H1 (cell line): ENCODE measurements at places on chromosomes 3 and 15.

GRCh38 chr3:106261396-106261795 lies 392.6 kb upstream of the CBLB start:
- DNase-seq, result no peak

DNA sequence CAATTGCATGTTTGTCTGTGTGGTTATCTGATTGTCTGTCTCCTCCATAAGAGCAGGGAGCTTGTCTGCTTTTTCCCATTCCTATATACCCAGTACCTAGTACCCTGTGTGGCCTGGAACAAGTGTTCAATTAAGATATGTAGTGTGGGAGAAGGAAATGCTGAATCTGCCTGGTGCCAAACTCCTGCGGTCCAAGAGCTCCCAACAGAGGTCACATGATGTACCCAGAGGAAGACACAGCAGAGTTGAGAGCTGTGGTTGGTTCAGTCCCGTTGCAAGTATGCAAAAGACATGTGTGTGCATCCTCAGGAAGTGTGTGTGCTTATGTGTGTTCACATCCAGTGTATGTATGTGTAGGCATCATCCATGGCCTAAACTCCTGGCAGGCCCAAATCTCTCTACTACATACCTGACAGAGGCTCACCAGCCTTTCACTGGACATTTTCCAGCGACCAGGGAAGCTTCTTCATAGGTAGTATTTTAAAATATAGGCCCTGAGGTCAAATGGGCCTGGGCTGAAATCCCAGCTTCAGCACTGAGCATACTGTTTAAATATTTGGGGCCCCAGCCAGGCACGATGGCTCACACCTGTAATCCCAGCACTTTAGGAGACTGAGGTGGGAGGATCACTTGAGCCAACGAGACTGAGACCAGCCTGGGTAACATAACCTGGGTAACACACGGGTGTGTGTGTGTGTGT lies 34.0 kb upstream of the ITGA11 start:
- DNase-seq, result no peak

GRCh38 chr3:46360907-46361306 lies 7.0 kb downstream of the CCR2 start:
- no peak for DNase-seq

DNA sequence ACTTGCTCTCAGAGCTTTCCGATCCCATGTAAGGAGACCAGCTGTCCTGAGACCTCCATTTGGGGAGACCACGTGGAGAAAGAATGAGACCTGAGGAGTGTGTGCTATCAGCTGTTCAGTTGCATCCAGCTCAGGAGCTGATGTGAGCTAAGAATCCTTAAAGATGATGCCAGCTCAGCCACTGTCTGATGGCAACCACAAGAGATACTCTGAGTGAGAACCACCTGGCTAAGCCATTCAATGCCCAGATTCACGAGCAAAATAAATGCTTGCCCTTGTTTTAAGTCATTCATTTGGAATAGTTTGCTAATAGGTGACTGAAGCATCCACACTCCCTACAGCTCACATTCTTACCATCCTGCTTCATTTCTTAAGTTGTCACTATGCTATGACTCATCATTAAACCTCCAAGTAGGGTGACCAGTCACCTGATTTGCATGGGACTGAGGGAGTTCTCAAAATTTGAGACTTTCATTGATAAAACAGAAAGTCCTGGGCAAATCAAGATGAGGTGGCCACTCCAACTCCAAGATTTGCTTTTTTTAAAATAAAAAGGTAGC lies 56.4 kb downstream of the SPTSSB start:
- DNase-seq, result no peak

GRCh38 chr3:99934975-99935797 lies 117.5 kb downstream of the CMSS1 start:
- no peak for DNase-seq

DNA sequence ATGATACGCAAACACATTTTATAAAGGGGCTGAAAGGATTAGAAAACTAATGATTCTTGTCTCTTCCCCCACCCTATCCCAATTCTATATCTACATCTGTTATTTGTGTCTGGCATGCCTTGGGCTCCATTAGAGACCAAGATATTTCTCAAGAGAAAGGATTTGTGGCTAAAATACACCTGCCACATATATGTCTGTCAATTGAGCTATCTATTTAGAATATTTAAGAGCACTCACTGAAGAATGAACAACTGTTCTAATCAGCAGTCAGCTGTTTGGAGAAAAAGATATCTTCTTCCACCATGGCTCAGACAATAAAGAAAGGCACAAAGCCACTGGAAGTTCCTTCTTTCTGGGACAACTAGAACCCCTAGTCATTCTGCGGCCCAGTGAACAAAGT lies 61.7 kb upstream of the LRRN1 start:
- no peak for DNase-seq

GRCh38 chr15:78055919-78056713 lies 21.4 kb downstream of the TBC1D2B start:
- DNase-seq, result no peak

GRCh38 chr3:190205739-190206138 lies 85.0 kb upstream of the P3H2 start:
- DNase-seq, result no peak

DNA sequence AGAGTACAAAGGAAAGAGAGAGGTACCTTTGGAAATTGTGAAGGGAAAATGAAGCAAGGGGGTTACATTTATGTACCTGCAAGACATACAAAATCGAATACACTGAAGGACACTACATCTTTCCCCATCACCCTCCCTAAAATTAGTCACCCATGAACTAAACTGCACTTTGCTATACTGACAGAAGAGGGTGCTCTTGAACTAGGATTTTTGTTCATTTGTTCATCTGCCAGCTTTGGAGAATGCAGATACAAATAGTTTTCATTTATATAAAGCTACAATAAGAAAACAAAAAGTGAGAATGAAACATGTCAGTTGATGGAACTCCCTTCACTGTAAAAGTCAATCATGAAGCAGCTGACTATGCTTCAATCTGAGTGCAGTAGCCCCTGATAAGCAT lies 55.7 kb downstream of the PCCB start:
- DNase-seq, result no peak

DNA sequence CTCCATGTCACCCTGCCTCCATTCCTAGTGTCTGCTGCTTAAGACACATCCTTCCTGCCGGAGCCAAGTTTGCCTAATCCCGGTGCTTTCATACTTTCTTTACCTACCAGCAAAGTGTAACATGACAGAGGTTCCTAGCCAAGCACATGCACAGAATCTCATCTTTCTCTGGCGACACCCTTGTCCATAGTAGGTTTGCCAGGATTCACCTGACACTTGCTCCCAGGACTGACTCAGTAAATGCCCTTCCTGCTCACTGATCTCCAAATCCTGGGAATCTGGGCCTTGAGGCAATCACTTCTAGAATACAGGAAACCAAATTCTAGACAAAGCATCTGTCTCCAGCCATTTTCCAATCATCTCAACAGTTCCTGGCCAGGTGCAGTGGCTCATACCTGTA lies 10.2 kb upstream of the NR2E3 start:
- no peak for DNase-seq

GRCh38 chr3:53516339-53516738 lies 21.9 kb downstream of the CACNA1D start:
- no peak for DNase-seq

GRCh38 chr15:49855917-49856637 lies 235.2 kb downstream of the DTWD1 start:
- DNase-seq, result no peak

DNA sequence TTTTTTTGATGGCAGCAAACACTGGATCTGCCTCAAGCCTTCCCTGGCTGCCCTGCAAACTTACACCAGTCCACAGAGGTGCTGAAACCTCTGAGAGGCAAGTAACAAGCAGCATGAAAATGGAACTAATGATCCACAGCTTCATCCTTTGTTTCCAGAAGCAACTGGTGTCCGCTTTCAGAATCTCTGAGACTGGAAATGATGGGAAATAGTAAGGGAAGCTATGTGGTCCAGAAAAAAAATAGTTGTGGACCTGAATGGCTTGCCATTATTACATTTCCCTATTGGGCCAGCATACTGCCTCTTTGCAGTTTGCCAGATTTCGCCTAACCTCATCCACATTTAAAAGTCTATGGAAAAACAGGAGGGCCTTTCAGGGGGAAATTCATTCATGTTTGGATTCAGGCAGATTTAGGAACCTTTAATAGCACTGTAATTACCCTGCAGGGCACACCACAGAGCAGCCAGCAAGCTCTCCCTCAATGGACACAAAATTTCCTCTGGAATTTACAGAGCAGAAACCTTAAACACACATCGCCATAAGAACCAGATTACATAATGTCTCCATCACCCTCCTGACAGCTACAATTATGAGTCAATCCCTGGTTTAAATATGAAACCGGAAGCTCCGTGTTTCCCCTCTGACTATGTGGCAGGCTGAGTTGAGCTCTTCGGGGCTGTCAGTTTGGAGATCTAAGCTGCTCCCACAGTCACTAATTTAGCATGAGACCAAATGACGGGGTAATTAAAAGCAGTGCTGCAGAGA lies 134.4 kb downstream of the TMCO5A start:
- no peak for DNase-seq

DNA sequence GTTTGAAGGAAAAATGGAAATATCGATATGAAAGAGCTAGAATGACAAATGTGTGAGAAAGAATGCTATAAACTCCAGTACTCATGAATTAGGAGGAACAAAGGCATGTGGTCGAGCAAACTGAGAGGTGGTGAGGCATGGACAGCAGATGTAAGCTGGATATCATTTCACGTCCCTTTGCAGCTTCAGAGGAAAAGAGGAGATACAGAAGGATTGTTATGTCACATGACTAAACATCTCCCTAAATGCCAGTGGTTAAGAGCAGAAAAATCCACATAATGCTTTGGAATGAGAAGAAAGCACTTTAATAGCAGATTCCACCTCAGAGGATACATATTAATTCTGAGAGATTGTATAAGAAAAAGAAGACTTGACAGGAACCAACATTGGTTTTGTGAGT lies 248.7 kb downstream of the ZIC4 start:
- no peak for DNase-seq

DNA sequence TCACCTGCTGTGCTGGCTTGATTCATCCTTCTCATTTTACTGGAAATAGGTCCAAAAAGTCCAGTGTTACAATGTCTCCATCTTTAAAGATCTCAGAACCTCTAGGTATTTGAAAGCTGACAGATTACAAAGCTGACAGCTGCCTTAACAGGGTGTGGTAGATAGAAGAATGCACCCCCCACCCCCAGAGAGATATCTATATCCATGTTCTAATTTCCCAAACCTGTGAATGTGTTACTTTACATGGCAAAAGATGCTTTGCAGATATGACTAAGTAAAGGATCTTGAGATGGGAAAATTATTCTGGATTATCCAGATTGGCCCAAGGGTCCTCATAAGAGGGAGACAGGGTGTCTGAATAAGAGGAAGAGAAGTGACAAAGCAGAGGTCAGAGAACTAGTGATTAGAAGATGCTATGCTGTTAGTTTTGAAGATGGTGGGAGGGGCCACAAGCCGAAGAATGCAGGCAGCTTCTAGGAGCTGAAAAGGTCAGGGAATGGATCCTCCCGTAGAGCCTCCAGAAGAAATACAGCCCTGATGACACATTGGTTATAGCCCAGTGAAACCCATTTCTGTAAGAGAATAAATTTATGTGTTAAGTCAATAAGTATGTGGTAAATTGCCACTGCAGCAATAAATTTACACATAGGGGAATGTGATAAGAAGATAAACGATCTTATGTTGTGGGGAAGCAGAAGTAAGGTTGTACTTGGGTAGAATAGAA lies 21.5 kb upstream of the FSTL1 start:
- DNase-seq, result no peak

DNA sequence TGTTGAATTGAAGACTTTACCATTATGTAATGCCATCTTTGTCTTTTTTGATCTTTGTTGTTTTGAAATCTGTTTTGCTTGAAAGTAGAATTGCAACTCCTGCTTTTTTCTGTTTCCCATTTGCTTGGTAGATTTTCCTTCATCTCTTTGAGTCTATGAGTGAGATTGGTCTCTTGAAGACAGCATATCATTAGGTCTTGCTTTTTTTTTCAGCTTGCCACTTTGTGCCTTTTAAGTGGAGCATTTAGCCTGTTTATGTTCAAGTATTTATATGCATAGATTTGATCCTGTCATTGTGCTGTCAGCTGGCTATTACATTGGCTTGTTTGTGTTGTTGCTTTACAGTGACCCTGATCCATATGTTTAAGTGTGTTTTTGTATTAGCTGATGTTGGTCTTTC lies 131.8 kb downstream of the ZIC1 start:
- DNase-seq, result no peak

- no peak for DNase-seq
These were observed 43.0 kb downstream of the ABHD5 start for GRCh38 chr3:43733459-43734384.

GRCh38 chr15:69185706-69186105 lies 25.3 kb downstream of the GLCE start:
- DNase-seq, result no peak

DNA sequence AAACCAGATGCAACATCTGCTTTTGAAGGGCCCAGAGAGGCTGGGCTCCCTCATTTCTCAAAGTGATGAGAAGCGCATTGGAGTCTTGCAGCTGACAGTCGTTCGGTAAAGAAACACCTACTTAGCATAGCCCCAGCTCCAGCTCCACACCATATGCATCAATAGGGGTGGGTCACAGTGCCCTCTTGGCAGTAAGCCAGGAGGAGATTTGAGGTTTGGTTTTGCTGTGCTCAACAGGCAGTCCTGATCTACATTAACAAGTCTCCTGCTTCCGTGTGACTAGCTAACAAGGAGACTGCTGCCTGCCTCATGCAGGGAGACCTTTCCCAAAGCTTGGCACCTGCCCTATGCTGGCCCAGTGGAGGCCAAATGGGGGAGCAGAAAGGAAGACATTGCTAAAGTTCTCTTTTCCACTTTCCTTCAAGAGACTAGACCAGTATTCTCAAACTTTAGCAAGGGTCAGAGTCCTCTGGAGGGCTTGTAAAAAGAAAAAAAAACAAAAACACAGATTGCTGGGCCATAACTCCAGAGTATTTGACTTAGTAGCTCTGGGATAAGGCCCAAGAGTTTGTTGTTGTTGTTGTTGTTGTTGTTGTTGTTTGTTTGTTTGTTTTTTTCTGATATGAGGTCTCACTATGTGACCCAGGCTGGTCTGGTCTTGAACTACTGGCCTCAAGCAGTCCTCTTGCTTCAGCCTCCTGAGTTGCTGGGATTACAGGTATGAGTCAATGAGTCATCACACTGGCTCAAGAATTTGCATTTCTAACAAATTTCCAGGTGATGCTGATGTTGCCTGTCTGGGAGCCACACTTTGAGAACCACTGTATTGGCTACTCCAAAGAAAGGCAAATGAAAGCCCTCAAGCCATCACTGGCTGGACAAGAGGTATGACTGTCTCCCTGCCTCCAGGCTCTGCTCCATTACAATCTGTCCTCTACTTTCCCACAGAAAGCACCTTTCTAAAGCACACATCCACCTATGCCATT lies 294.9 kb downstream of the RORA start:
- DNase-seq, result no peak

GRCh38 chr3:189659571-189659970 lies 28.4 kb downstream of the TP63 start:
- DNase-seq, result no peak

DNA sequence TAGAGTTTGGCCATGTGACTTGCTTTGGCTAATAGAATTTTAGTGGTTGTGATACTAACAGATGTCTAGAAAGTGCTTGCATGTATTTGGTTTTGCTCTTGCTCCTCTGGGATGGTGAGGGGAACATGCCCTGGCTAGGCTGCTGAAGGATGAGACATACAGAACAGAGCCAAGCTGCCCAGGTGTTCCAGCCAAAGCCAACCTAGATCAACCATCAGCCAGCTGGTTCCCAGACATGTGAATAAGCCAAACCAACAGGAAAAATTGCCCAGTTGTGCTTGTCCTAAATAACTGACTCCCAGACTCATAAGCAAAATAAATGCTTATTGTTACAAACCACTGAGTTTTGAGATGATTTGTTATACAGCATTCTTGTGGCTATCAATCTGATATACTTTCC lies 292.6 kb downstream of the SUCLG2 start:
- no peak for DNase-seq

- no peak for DNase-seq
These were observed 126.9 kb upstream of the HES1 start for GRCh38 chr3:194009019-194009418.
